ENCODE measurements at places on chromosomes 1 and 21.

DNA sequence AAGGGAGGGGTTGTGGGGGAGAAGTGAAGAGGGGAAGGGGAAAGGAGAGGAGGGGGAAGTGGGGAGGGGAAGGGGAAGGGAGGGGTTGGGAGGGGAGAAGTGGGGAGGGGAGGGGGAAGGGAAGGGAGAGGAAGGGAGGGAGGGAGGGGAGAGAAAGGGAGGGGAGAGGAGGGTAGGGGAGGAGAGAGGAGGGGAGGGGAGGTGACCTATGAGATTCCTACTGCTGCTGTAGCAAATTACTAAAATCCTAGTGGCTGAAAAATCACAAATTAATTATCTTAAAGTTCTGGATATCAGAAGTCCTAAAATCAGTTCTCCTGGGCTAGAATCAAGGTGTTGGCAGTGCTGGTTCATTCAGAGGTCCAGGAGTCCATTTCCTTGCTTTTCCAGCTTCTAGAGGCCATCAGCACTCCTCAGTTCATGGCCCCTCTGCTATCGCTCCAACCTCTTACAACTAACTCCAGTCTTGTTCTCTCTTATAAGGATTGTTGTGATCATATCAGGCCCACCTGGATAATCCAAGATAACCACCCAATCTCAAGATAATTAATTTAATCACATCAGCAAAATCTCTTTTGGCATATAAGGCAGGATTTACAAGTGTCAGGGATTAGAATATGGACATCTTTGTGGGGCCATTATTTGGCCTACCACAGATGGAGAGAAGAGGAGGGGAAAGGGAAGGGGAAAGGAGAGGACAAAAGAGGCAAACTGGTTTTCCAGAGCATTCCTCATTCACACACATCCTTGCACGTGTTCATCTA is 30.4 kb upstream of the KANK4 start:
- no peak for DNase-seq

GRCh38 chr1:171754353-171754705 is 12.5 kb upstream of the VAMP4 start:
- DNase-seq, result no peak

- no peak for DNase-seq
These were observed 139.8 kb downstream of the RYR2 start for GRCh38 chr1:237181743-237182317.

DNA sequence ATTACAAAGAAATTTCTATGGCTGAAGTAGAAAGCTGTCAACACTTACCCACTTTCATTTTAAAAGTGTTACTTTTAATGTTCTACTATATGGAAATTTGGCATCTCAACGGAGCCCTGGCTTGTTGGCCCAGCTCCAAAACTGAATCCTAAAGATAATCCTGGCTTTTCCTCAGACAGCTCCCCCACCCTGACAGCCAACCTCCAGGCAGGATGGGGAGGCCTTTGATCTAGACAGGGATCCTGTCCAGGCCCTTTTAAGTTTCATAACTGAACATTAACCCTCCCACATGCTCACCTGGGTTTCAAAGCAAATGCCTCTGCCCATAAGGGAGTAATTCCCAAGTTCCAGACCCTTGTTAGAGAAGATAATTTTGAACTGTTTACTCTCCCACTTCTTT is 99.3 kb upstream of the RALGPS2 start:
- no peak for DNase-seq

GRCh38 chr1:11169202-11169601 is 20.0 kb upstream of the ANGPTL7 start:
- no peak for DNase-seq

DNA sequence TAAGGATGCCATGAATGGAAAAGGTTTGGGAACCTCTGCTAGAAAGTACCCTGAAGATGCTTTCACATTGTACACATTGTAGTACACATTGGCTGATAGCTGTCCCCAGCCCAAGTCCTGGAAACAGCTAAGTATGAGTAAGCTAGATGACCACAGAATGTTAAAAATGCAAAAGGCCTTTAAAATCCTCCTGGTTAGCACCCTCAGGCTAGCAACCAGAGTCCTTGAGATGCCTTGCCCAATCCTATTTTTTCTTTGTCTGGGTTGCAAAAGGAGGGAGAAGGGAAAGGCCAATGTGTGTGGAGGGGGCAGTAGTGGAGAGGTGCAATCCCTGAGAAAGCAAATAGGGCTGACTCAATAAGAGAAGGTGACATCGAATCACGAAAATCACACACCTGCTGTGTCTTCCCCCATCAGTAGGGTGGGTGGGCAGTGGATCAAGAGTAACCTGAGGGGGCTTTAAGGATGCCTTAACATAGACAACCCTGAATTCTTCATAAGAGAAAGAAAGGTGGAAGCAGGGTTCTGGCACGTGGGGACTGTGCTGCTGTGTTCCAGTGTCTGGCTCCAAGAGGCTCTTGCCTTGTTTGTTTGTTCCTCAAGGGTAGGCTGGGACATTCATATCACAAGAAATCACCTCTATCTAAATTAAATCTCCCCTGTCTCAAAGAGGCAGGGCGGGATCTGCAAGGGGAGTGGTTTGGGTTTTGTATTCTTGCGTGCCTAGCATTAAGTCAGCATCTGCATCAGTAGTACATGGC is 266.2 kb upstream of the PLXNA2 start:
- DNase-seq, result no peak

DNA sequence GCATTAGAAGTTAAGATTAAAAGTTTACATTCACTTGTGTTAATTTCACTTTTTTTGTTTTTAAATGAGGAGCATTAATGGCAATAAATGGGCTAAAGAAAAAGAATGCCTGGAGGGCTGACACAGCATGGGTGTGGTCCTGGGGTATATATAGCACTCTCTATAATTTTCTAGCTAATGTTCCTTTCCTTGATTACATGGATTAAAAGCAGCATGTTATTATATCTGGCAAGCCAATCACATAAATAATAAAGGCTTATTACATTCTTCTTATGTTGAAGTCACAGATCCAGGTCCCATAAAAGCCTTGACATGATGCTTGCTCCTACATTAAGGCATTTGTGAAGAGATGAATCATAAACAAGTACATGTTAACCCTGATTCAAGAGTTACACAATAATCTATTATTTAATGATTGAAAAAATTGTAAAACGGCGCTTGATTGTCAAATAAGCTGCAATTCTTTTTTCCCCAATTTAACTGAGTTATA is 91.4 kb downstream of the LYPLAL1 start:
- DNase-seq, result no peak

DNA sequence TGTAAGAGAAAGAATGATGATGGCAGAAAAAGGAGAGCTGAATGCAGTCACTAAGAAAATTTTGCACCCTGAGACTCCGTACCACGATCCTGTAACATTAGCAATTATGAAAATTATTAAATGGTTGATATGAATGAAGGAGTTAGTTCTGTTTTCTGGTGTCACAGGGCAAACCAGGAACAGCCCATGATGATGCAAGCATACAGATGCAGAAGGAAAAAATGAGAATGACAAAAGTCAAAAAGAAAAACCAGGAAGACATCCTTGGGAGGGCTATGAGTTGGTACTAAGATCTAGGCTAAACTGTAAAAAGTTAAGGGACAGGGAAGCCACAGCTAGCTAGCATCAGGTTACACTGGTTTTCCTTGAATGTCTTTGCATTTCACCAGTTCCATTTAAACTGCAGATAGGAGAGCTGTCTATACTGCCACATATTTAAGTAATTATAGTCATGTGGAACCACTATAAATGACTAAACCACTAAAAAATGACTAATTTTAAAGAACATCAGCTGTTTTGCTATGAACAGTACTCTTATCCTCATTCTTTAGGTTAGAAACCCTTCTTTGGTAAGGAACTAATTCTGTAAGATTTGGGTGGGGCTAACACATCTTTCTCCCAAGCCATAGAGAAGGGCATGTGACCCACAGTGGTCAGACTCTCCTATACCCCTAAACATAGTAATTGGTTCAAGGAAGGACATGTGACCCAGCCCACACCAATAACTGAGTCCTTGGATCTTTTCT is 11.4 kb downstream of the DOCK7 start:
- DNase-seq, result no peak

Data from NCI-H1092 (cell line).